ENCODE measurements at places on chromosomes 6 and 20. TPM values are rescaled to one million over a fixed set of nuclear protein-coding genes. Genes with fewer than 3 reads are reported as not detected.

- no peak for DNase-seq
Measured at GRCh38 chr6:37946057-37946456, 126.5 kb downstream of the ZFAND3 start.

DNA sequence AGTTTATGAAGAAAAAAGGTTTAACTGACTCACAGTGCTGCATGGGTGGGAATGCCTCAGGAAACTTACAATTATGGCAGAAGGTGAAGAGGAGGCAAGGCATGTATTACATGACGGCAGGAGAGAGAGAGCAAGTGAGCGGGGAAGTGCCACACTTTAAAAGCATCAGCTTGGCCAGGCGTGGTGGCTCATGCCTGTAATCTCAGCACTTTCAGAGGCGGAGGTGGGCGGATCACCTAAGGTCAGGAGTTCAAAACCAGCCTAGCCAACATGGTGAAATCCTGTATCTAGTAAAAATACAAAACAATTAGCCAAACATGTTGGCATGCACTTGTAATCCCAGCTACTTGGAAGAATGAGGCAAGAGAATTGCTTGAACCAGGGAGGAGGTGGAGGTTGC, 213.3 kb upstream of the THEMIS start:
- DNase-seq: no peak

DNA sequence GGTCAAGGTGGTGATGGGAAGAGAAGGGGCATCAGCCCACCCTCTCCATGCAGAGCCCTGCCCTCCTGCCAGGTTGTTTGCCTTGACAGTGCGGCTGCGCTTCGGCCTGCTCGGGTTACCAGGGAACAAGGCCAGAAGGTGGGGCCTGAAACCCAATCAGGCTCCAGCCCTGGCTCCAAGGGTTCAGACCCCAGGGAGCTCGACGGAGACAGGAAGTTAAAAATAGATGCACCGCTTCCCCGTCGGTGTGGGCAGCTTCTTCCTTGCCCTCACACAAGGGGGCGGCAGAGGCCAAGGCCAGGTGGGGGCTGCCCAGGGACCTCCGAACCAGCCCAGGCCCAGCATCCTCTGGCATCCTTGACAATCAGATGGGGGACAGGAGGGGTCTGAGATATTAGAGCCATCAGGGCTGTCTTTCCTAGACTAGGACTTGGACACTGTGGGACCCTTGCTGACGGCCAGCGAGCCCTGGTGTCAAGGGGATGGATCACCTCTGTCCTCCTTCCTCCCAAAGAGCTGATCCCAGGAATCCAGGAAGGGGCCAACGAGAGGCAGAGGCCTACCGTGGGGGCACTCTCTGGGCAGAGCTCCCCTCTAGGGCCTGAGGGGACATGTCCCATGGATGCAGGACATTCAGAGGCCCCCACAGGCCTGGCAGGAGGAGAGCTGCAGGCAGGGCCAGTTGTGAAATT, 65.2 kb downstream of the RIPOR3 start:
- DNase-seq: peak; percentile 75

Gene ZNF133
- polyA plus RNA-seq: 7.8 TPM

DNA sequence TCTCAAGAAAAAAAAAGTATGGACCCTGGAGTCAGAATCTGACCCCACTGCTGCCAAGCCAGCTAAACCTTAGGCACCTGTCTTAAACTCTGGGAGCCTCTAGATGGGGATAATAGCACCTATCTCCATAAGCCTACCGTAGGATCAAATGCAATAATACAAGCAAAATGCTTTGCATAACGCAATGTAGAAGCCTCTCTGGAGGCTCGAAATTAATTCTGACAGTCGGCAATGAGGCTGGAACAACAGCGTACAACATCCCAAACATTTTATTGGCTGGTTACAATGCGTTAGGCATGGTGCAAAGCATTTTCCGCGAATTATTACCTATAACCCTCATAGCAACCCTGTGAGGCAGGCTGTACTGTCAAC, 521 bp downstream of the CDK5RAP1 start:
- no peak for DNase-seq

DNA sequence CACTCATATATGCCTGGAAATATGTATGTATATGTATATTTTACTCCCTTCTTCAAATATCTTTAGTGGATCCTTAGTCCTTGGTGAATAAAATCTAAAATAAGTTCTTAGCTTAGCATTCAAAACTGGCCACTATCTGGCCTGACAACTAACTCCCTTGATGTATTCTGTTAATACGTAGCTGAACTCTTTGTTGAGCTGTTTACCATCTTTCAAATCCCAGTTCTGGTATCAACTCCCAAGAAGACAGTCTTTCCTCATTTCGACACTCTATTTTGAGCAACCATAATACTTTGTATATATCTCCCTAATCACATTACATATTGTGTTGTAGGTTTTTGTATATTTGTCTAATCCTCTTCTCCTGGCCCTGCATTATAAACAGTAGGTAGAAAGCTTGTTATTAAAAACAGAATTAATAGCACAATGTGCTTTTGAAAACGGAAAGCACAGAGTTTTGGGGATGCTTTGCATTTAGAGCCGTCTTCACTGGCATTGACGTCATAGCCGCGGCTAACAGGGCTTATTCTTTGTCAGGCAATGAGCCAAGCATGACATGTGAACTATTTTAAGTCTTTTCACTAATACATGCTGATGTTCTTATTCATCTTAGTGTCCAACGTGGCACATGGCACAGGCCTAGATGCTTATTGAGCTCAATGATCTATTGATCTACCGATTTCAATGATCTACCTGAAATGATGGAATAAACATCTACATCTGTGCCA, 47.2 kb upstream of the CCN2 start:
- DNase-seq: peak; percentile 66

- no peak for DNase-seq
Measured at GRCh38 chr6:29872791-29873190, 45.2 kb downstream of the HLA-G start.

Gene GLP1R
- polyA plus RNA-seq: 3.5 TPM

All from right cardiac atrium (tissue), 5 donors.